ENCODE measurements at places on chromosomes 5 and 9.

- DNase-seq: no peak
Observed at GRCh38 chr5:40017135-40017534, 592.4 kb upstream of the DAB2 start.

DNA sequence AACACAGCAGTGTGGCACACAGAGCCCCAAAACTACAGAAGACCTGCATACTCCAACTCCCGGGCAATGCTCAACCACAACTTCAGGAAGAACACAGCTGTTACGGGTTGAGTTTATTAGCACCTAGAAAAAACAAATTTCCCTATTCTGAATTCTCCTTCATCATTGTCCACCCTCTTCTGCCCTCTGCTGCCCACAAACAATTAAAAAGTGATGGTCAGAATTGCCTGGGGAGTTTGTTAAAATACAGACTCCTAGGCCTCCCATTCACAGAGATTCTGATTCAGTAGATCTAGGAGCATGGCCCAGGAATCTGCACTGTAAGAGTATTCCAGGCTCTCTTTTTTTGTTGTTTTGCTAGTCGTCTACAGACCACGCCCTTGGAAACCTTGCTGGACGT, 310.6 kb downstream of the NDUFS4 start:
- DNase-seq: no peak

DNA sequence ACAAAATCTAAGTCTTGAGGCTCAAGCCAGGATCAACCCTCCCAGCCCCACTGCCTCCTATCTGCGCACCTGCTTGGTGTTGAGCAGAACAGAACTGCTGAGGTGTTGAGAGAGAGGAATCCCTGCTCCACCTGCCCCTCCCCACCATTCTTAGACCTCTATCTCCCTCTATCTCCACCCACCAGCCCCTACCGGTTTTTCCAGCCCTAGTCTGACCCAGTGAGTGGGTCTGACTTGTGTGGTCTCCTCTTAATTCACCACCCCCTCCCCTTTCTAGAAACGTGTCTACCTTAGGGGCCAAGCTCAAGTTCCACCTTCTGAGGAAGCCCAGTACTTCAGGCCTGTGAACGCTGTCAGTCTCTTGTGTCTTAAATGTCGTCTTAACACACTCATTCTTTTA, 93.7 kb downstream of the ARHGAP26 start:
- DNase-seq: no peak

DNA sequence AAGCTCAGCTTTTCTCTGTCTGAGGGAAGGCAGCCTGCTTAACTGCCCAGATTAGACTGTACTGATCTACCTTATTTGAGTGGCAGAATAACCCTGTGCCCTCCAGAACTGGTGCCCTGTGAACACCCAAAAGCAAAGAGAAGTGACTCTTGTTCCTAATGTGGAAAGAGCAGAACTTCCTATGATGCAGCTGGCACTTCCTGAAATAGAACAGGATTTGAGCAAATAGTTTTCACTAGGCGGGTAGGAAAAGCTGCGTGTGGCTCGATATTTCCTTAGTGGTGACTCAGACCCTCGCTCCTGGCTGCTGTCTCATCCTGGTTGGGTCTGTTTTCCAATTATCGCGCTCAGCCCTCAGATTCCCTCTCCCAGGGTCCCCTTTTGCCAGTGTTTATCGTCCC, 89.9 kb downstream of the SH3TC2 start:
- DNase-seq: no peak

- DNase-seq: no peak
Observed at GRCh38 chr9:134778156-134778555, 102.5 kb upstream of the FCN2 start.

GRCh38 chr5:71922584-71923106, 184.6 kb upstream of the MAP1B start:
- peak; percentile 46 for DNase-seq

DNA sequence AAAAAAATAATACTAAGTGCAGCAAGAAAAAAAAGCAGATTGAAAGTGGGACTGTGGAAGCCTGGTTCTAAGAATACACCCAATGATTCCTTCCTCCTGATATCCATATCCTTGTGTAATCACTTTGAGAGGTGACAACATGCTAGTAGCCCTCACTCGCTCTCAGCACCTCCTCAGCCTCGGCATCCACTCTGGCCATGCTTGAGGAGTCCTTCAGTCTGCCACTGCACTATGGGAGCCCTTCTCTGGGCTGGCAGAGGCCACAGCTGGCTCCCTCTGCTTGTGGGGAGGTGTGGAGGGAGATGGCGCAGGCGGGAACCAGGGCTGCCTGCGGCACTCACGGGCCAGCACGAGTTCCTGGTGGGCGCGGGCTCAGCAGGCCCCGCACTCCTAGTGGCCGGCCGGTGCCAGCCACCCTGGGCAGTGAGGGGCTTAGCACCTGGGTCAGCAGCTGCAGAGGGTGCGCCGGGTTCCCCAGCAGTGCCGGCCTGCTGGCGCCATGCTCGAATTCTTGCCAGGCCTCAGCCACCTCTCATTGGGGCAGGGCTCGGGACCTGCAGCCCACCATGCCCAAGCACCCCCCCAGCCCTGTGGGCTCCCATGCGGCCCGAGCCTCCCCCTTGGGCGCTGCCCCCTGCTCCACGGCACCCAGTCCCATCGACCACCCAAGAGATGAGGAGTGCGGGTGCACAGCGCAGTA, 24.5 kb upstream of the SELENOP start:
- no peak for DNase-seq

GRCh38 chr5:158233735-158234322, 374.9 kb upstream of the CLINT1 start:
- DNase-seq: no peak

- DNase-seq: no peak
Observed at GRCh38 chr9:37921168-37921510, 17.2 kb upstream of the SLC25A51 start.

DNA sequence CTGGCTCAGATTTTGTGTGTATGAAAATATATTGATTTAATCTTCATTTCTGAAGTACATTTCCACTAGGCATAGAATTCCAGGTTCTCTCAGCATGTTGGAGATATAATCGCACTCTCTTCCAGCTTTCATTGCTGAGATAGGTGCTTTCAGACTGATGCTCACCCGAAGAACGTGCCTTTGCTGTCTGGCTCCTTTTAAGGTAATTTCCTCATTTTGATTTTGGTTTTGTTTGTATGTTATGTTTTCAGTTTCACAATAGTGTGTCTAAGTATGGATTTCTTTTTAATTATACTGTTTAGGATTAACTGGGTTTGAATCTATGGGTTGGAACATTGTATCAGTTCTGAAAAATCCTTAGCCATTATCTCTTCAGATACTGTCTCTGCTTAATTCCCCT, 132.0 kb upstream of the NFIB start:
- no peak for DNase-seq

DNA sequence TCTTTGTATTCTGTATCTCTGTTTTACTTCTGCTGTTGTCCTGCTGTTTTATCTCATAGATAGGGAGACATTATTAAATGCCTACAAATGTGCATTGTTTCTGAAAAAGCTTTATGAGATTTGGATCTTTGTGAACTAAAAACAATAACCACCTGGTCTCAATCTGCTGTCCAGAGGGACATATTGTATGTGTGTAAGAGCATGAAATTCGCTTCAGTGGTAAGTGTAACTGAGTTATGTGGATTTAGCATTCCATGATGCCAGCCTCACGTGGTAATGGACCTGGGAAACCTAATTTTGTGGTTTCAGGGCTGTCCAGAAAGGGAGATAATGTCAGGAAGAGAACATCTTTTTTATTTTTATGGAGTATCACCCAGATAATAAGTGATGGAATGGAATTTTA, 119.3 kb downstream of the GDNF start:
- no peak for DNase-seq

DNA sequence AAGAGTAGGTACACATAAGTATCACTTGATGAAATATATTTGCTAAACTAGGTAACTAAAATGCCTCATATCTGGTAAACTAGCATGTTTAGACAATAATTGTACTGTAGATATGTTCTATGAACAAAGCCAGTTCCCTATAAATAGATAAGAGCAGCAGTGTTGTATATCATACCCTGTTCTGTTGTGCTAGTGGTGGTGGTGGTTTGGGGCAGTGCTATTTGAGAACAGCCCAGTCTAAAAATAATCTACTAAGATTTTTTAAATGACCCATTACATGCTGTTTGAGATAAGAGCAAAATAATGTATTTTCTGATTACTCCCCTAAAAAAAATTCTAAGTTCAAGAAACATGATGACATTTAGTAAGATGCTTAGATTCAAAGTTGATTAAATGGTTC, 829.2 kb upstream of the DMAC1 start:
- no peak for DNase-seq

GRCh38 chr5:173454361-173454735, 126.1 kb upstream of the STC2 start:
- no peak for DNase-seq

DNA sequence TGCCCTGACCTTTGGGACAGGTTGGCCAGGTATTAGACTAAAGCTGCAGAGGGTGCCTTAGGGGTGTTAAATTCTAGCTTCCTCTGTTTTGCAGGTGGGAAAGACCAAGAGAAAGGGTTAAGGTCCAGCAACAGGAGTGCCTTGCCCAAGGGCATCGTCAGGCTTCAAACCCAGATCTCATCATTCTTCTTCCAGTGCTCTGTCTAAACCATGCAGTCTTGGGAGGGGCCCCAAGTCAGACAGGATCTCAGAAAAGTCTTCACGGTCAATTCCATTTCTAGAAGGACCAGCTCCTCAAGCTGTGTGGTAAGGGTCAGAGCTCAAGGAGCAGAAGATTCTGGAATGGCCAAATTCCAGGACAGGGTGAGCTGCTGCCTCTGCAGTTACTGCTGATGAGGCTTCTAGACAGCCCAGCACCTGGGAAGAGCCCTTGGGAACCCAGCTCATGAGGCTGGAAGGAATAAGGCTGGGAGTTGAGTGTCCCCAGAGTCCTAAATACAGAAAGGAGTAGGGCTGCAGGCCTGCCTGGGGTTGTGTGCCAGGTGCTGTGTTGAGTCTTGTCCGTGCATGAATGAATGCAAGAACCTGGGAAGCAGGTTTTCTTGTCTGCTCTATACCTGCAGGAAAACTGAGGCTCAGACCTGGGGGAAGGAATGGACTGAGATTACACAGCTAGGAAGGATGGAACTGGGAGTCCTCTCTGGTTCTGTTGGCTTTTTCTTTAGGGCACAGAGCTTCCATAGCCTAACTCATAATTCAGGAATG, 69.3 kb downstream of the WWC1 start:
- no peak for DNase-seq
